ENCODE measurements at places on chromosomes 5 and 9.

DNA sequence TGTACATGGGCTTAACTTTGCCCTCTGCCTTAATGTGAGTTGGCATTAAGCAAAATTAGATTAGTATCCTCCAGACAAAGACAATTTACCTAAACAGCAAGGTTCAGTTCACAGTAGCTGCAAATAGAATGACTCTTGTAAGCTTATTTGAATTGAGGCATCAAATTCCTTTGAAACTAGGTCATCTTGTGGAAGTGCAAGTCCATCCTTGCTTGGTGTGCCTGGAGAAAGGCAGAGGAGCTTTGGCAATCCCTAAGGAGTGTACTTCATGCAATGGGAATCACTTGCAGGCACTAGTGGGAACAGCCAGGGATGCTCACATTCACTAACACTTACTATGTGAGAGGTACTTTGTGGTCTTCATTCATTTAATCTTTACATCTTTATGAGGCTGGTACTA is 118.3 kb downstream of the DRD1 start:
- DNase-seq, result no peak

- DNase-seq, result no peak
Measured at GRCh38 chr5:81631124-81631523, 119.8 kb downstream of the SSBP2 start.

- DNase-seq, result no peak
Measured at GRCh38 chr5:177295924-177296323, 7.6 kb downstream of the RAB24 start.

GRCh38 chr9:35526087-35526801 is 36.3 kb downstream of the RUSC2 start:
- DNase-seq, result no peak

DNA sequence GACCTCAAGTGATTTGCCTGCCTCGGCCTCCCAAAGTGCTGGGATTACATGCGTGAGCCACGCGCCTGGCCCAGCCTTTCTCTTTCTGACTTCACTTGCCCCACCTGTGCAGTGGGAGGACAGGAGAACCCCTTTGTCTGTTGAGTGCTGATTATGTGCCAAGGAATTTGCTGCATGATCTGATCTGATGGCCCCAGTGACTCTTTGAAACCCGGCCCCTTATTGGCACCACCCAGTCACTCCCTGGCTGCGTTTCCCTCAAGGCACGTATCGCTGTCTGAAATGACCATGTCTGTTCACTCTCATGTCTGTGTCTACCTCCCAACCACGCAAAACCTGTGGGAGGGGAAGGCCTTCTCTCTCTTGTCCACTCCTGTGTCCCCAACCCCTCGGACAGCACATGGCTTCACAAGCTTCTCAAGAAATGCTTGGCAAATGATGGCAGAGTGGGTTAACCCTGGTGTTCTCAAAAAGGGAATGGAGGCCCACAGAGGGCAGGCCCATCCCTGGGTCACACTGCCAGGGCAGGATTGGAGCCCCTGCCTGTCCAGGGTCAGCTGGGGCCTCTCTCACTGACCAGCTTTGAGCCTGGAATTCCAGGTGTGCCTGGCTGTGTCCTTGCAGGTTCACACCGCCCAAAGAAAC is 21.9 kb downstream of the NEK6 start:
- DNase-seq, result no peak

DNA sequence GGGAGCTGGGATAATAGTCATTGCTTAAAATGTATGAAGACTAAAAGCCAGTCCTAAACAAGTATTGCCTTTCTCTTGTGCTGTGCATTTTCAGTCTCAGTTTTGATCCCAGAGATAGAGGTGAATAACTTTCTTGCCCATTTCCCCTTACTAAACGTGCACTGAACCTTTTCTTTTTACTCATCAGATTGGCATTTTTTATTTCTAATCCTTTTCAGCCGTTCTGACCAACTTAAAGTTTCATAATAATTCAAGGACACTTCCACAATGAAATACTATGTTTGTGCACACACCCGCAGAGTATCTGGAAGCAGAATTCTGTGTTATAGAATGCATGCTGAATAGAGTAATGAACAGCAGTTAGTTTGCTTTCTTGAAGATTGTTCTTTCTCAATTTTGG is 343.6 kb downstream of the LRRC70 start:
- DNase-seq, result no peak

DNA sequence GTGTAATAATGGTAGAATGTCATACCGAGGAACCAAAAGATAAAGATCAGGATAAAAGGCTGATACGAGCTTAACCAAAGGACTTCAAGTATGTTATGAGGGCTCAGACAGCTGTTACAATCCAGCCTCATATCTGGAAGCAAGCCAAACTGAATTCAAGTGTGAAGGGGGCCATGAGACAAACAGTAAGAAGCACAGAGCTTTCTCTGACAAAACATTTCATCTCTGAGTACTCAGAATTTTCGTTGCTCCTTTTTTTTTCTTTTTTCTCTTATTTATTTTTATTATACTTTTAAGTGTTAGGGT is 52.9 kb upstream of the CD180 start:
- no peak for DNase-seq

DNA sequence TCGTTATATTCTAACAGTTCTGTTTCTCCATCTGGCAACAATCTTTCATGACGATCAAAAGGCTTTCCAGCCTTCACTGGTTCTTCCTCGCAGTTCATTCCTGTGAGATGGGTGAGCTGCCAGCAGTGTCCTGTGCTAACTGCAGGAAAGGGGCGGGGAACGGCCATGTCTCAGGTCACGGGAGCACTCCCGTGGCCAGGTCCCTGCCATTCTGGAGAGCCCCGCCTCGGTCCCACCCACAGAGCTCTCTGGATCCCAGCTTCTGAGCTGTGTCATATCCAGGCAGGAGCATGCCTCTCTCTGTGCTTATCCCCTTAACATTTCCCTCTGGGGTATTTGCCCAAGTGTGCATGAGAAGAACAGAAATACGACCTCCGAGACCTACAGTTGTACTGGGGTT is 297.8 kb upstream of the IRX2 start:
- DNase-seq, result no peak

DNA sequence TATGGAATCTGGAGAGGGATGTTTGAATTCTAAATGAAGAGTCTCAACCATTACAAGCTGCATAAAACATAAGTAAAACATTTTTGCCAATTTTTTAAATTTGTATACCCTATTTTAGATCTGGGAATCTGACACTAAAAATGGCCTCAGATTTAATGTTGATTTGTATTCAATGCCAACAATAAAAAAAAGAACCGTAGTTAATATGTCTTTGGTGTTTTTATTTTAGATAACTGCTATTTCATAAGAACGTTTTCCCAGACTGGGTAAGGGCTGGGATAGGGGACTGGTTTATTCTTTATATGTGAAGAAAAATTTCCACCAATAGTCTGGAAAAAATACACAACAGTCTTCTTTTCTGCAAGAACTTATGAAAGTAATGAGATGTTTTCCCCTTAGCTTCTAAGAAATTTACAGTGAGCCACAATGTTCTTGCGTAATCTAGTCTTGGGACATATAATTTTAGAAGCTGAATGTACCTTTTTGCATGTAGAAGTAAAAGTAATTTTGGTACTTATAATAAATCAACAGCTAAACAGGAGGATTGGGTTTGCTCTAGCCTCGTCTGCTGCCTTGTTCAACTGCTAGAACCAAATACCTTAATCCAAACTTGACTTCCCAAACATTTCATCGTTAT is 244.6 kb upstream of the EFNA5 start:
- DNase-seq, result no peak
